ENCODE measurements at places on chromosomes 12 and 14.

DNA sequence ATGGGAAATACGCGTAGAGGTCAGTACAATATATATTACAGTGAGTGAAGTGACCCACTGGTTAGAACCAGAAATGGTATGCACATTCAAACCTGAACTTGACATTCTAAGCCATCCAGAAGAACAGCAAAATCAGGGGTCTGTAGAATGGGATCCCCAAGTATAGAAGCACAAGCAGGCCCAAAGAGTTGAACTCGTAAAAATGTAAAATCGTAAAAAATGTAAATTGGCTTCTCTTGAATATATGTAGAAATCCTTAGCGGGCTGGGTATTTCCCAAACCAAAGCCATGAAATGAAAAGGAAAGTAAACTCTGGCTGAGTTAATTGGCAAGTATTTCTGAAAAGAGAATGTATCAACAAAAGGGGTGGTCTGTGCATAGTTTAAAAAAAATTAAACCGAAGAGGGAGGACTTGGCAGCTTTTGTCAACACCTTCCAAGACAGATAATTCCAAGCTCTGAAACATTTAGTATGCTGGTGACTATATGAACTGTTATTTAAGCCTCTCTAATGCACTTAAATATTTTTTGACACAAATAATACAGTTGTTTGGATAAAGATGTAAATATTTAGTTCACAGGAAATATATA, 1505.6 kb upstream of the FLRT2 start:
- no peak for DNase-seq

DNA sequence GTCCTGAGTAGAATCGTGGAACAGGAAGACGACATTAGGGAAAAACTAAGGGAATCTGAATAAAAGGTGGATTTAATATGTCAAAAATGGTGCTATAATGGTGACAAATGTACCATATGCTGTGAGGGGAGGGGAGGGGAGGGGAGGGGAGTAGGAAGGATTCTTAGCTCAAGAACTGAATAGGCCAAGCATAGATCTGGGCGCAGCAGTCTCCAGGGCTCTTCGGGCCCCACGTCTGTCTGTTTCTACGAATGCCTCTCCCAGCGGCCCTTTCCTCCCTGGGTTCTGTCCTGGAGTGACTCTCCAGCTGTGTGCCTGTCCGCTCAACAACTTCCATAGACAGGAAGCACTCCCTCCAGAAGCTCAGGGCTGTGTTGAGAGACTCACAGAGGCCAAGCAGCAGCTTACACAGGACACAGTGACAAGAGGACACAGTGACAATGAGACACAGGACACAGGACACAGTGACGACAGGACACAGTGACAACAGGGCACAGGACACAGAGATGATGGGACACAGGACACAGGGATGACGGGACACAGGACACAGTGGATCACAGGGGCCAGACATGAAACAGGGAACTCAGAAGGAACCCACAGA, 42.4 kb upstream of the PPP2R5C start:
- DNase-seq: no peak

GRCh38 chr12:14264316-14264715, 101.2 kb upstream of the ATF7IP start:
- no peak for DNase-seq

DNA sequence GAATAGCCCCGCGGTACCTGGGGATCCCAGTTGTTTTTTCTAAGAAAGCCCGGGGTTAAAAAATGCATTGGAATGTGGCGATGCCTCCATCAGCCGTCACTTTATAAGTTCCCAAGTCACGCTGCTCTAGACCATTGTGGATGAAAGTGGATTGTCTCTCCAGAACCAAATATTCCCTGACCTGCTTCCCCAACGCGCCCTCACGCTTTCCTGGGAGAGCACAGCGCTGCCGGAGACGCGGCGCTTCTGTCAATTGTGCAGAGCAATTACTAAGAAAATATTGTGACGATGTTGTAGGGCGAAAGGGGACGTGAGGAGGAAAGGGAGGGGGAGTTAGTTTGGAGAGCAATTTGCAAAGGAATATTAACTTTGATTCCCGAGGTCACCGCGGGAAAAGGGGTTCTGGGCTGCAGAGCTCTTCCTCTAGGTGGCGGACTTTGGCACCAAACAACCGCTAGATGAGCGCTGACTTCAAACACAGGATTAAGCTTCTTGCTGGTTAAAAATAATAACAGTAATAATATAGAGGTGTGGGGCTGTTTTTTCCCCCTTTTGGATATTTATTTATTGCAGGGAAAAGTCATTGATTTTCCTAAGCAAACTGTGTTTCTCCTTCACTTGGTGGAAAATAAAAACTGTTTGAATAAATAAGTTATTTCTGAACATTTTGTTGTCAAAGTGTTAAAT, 9.6 kb upstream of the FOXG1 start:
- no peak for DNase-seq

GRCh38 chr12:84730561-84731162, 181.9 kb downstream of the SLC6A15 start:
- DNase-seq: no peak

DNA sequence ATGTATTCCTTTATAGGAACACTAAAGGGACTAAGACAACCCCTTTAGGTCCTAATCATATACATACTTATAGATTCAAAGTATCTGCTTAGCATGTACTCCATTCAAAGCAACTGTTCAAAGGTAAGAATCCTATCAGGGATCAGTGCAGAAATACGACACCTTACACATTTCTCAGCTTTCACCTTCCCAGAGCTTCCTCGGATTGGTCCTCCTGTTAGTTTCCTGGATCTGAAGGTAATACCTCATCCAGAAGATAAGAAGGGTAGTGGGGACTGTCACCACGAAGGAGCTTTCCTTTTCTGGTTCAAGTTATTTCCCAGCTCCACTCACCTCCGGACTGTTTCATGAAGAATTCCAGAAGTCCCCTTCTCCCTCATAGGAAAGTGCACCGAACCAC, 38.0 kb downstream of the RCOR1 start:
- no peak for DNase-seq

DNA sequence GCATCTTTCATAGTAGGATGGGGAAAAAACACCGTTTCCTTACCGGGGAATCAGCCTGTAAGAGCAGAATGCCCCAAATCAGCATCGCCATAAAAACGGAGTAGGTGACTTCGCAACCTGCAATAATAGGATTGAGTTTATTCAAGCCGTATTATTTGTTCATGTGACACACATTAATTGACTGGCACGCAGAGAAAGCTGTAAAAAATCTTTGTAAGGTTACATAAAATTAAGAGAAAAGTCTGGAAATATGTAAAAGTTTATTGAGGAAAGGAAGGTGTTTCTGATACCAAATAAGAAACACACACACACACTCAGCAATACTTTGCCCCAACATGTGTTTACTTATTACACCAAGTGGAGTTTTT, 628 bp upstream of the CAPRIN2 start:
- no peak for DNase-seq

DNA sequence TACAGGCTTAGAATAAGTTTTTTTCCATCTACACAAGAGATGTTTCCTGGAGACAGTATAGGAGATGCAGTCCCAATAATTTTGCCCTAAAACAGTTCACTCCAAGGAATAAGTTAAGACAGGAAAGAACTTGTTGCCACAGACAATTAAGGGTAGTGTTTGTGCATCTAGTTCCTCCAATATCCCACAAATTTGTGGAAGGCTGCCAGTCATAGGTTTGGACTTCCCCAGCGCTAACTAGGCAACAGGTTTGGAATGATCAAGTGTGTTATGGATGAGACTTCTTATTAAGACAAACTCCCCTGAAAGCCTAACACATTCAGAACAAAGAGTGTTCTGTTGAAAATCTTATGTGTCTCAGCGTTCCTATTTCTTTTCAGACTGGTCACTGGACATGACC, 611.0 kb downstream of the CCER1 start:
- no peak for DNase-seq

DNA sequence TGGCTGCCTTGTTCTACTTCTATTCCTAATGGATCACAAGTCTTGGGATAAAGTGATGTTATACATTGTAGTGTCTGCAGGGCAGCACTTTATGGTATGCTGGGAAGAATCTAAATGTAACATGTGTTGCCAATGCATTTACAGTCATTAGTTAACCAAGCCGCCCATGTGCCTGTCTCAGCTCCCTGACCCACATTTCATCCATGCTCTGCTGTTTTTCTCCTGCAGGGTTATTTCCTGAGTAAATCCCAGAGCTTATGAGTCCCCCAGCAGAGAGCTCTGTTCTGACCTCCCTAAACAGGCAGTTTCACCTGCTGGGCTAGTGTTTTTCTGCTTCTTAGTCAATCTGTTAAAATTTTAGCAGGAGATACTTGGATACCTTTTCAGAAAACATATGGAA, 4.4 kb upstream of the TMTC2 start:
- no peak for DNase-seq

- DNase-seq: no peak
Measured at GRCh38 chr14:99128185-99128584, 143.8 kb downstream of the BCL11B start.

DNA sequence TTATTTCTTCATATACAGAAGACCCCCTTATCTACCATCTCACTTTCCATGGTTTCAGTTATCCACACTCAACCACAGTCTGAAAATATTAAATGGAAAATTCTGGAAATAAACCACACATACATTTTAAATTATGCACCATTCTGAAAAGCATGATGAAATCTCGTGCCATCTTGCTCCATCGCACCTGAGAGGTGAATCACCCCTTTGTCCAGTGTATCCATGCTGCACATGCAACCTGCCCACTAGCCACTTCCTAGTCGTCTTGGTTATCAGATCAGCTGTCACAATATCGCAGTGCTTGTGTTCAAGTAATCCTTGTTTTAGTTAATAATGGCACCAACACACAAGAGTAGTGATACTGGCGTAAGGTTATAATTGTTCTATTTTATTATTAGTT, 145.7 kb downstream of the C12orf42 start:
- DNase-seq: no peak

DNA sequence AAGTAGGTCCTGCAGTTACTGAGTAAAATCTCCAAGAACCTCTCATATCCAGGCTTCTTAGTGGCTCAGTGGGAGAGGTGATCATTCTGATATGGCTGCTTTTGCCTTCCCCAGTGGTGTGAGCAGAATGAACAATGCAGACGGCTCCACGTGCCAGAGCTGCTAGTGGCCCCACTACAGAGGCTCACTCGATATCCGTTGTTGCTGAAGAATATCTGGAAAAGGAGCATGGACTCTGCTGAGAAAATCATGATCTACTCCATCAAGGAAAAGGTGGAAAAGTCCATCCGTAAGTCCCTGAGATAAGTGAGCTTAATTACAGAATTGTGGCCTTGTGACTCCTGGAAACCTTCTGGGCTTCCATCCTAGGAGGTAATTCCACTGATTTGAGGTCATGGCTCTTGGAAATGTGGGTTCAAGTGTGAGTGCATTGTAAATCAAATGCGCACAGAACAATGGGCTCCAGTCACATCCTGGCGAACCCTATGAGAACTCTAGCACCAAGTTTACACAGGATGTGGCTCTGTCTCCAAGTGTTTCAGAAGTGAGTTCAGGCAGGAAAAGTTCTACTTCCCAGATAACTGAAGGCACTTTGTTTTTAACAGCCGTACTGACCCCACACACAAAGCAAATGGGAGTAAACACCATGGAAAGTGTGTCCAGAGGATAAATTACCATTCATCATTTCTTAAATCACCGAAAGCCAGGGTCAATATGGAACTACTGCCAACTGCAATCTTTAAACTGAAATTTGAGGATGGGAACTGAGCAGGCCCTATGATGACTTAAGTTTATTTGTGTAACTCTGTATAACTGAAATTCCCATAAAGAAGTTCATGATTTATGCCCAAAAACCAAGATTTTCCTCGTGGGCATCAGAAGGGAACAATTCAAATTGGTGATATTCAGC, 51.4 kb downstream of the PLEKHG7 start:
- DNase-seq: no peak

Data from CD4-positive, alpha-beta T cell treated with Interleukin-1 beta for 1 hour (primary cell).